ENCODE measurements at places on chromosomes 5 and 9.

DNA sequence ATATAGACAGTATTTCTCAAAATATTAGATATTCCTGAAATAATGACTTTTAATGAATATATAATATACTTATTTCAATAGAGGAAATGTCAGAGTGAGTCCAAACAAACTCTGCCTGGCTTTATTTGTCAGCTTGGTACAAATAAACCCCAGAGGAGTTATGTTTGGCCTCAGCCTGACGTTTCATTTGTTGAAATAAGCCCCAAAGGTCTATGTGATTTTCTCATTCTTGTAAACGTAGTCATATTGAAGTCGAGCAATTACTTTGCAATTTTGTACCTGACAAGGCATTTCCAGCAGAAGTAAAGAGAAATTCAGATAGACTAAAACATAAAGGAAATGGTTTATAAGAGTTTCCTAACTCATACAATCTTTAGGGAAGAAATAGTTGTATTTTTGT lies 57.9 kb downstream of the MCCC2 start:
- DNase-seq, result no peak

- DNase-seq, result no peak
Measured at GRCh38 chr9:109901201-109901600, 121.2 kb downstream of the PALM2AKAP2 start.

GRCh38 chr5:114838937-114839336 lies 330.8 kb downstream of the TRIM36 start:
- DNase-seq, result no peak

DNA sequence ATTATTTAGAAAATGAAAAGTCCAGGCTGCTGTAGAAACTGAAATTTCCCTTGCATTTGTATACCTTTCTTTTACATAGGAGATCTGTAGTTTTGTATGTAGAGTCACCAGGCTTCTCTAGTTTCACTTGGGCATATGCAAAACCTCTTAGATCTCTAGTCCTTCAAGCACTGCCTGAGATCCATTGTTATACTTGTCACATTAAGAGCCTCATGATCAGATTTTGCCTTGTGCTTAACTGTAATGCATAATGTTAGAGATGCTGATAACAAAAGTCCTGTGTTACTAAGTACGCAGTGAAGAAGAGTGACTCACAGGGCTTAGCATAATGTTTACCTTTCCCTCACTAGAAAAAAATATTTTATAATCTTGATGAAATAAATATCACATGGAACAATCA lies 250.2 kb downstream of the CYLC2 start:
- DNase-seq, result no peak

GRCh38 chr5:14660833-14661232 lies 3.7 kb upstream of the OTULIN start:
- no peak for DNase-seq

DNA sequence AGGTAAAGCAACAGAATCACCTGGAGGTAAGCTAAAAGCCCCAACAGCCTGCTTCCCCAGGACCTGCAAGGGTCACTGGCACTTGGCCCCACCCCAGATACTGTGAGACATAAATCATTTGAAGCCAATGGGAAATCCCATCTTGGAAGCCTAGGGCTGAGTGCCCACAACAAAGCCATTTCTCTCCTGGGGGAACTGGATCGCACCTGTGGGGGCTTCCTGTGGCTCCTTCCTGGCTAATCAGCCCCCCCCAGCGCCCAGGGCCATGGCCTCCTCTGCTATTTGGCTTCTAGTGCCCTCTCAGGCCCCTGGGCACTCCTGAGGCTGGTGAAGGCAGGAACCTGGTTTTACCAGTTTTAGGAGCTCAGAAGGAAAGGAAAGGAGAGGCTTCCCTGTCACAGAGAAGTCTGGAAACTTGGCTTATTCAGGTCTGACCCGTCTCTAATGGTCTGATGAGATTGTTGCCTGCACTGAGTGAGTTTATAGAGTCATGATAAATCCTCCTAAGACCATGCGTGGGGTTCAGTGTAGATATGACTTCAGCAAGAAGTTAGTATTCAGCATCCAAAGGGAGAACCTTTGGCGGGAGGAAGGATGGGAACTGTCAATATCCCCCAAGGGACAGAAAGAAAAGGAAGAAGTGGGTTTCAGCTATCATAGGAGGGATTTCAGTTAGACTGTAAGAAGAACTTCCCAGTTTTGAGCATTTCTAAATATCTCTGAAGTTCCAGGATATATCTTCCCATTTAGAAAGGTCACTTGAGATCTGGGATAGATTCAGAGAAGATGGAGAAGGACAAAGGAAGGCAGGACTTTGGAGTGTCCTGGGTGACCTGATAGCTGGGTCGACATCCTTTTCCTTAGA lies 1.2 kb downstream of the KCNMB1 start:
- DNase-seq, result no peak

GRCh38 chr5:131488463-131488862 lies 146.6 kb downstream of the RAPGEF6 start:
- DNase-seq, result no peak

DNA sequence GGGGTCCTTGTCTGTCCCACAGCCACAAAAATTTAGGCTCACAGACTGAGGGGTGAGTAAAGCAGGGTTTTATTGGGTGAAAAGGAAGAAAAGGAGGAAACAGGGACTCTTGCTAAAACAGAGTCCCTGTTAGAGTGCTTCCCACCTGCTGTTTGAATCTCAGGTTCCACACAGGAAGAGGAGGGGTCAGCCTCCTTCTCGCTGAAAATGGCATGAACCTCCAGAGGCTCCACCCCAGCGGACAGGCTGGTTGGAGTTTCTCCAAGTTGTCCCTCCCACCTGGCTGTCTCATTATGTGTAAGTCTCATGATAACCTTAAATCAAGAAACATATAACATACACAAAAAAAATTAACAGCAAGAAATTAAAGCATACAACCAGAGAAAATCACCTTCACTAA lies 28.3 kb upstream of the UHRF2 start:
- no peak for DNase-seq

- DNase-seq, result no peak
Measured at GRCh38 chr5:15525703-15526275, 25.8 kb downstream of the FBXL7 start.

- no peak for DNase-seq
Measured at GRCh38 chr9:113381909-113382411, 5.2 kb upstream of the HDHD3 start.

DNA sequence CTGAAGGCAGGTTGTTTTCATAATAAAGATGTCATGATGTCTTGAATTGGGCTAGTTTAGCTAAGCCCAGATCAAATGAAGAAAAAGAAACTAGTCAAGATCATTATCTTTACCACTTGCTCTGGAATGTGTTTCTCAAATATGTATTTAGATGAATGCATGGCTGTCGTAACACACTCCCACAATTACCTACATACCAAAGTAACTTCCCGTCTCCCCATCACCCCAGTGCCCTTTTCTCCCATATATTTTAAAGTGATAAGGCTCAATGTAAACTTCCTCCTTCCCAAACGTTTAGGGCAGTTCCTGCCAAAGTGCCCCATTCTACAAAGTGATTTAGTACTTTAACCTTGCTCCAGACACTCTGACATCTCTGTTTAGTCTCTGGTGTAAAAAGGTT lies 61.4 kb downstream of the SLC1A3 start:
- no peak for DNase-seq

GRCh38 chr9:546235-546634 lies 295.3 kb upstream of the DMRT1 start:
- no peak for DNase-seq

- no peak for DNase-seq
Measured at GRCh38 chr5:123916345-123917121, 404.6 kb downstream of the CSNK1G3 start.

DNA sequence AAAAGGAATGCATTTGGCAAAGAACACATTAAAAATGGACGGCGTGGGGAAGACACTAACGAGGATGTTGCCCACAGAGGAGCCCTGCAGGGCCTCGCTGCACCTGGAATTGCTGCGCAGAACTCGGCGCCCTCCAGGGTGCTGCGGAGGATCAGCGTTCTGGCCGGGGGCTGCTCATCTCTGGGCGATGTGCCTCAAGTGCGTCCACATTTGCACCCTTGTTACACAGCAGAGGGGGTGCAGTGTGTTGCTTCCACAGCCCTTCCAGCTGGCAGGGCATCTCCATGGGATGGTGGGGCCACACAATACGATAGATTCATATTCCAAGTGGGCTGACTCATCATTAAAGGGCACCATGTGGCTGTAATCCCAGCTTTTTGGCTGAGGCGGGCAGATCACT lies 63.1 kb downstream of the AK8 start:
- no peak for DNase-seq

- DNase-seq, result no peak
Measured at GRCh38 chr9:87342743-87343142, 154.9 kb upstream of the DAPK1 start.

DNA sequence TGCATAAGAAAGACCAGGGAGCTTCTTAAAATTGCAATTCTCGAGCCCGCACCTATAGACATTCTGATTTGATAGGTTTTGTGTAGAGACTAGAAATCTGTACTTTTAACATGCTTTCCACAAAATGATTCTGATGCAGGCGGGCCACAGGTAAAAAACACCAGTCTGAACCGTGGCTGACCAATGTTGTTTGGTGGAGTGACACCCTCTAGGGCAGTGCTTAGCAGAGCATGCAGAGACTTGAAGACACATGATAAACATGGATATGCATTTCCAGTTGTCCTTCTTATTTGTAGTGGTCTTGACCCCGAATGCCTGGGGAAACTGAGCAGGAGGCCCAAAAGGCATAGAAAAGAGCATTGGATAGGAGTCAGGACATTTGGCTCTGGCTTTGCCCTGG lies 10.5 kb upstream of the COL15A1 start:
- DNase-seq, result no peak

DNA sequence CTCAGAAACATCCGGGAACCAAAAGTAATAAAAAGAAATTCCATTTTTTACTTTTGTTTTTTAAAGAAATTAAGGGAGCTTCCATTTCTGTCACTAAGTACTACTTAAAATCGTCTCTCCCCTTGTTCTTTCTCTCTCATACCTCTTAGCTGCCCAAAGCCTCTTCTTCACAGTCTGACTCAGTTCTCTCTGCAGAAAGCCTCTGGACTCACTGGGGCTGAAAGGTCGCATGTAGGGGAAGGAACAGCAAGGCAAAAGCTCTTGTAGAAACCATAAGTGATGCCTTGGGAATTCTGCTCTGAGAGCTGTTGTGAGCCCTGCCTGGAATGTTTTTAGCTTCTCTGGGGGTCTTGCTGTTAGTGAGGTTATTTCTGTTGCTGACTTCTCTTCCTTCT lies 100.8 kb upstream of the RANBP3L start:
- DNase-seq, result no peak

GRCh38 chr9:68778635-68779034 lies 73.6 kb downstream of the PIP5K1B start:
- DNase-seq, result no peak

GRCh38 chr5:151002250-151002649 lies 18.1 kb upstream of the GPX3 start:
- DNase-seq, result no peak

DNA sequence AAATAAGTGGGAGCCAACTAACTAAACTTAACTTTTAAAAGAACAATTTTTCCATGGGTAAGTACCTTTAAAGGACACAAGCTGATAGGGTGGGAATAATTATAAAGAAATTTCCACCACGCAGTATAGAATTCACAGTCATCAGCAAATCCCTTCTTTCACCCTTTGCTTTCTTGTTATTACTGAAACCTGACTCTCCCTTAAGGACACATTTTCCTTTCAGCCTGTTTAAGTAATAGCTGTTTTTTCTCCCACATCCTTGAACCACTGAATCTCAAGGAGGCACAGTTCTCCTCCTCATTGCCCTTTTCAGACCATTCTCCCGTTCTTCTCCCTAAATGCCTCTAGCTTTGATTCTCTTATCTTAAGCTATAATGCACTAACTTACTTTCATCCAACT lies 6.3 kb downstream of the C5orf15 start:
- DNase-seq, result no peak

DNA sequence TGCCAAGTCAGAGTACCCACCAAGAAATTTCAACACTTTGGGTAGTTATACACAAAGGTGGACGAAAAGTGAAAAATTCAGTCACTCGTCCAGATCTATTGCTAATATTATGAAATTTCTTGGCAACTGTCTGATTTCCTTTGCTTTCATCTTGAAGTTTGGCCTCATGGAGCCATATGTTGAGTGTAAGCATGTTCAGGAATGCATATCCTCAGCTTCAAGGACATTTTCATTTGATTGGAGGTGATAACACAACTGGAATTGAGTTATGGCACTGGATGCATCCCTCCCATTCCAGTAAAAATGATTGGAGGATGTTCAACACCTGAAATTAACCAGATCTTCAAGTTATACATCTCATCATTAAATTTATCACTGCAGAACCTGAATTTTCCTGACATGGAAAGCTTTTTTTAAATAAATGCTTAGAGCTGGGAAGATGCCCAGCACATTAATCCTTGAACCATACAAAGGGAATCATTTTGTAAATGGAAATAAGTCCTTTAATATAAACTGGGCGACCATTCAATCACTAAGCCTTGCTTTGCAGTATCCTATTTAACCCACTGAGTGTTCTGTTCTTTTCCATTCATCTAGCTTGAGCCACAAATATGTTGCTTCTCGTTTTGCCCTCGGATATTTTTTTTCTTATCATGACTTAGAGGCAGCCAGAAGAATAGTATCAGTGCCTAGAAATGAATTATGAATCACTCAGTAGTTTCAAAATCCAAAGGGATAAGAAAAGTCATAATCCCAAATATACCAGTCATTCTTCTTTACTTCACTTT lies 273.7 kb upstream of the PIK3R1 start:
- no peak for DNase-seq

- no peak for DNase-seq
Measured at GRCh38 chr5:154679501-154679900, 75.7 kb upstream of the LARP1 start.

- DNase-seq, result no peak
Measured at GRCh38 chr5:148248894-148249293, 10.6 kb downstream of the MARCOL start.

DNA sequence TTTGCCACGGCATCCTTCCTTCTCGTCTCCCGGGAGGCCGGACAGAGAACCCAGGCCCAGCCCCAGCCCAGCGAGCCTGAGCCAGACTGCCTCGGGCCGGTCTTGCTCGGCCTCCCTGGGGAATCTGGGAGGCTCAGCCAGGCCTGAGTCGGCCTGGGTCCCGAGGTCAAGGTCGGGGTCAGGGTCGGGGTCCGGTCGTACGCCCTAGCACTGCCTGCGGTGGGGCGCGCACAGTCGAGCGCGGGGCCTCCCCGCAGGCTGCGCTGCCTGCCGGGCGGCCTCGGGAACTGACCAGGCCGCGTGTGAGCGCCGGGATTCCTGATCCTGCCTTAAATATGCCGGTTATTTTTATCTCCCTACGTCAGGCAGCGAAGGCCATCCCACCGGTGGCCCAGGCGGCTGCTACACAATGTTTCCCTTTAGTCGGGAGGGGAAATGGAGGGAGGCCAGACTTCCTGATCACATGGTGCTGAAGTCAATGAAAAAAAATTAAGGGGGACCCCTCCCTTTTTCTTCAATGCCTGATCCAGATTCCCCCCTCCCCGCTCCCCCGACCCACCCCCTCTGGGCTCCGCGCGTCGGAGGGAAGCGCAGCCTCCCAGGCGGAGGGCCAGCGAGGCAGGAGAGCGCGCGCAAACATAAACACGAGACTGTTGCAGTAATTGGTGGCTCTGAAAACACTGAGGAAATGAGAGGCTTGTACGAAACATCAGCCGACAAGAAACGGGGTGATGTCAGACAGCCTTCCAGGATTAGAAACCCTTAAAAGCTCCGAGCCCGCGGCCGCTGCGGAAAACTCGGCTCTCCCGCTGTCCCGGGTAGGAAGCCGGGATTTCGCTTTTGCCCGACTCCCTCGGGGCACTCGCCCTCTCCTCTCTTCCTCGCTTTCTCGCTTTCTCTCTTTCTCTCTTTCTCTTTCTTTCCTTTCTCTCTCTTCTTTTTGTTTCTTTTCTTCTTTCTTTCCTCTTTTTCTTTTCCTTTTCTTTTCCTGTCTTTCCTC lies 148.2 kb upstream of the KLF4 start:
- DNase-seq, result no peak

- DNase-seq, result no peak
Measured at GRCh38 chr9:81552581-81552991, 136.8 kb downstream of the TLE1 start.

Data from stimulated activated CD8-positive, alpha-beta memory T cell treated with anti-CD3 and anti-CD28 coated beads, Interleukin-15, amount 100 ng/mL, for 1 hour (primary cell).